ENCODE measurements at places on chromosomes 16 and 17. TPM values are rescaled to one million over a fixed set of nuclear protein-coding genes. Genes with fewer than 3 reads are reported as not detected.

GRCh38 chr17:4712526-4712925 is 2.1 kb downstream of the ARRB2 start:
- DNase-seq = no peak

- DNase-seq = no peak
Measured at GRCh38 chr16:30459456-30459855, 13.1 kb upstream of the ITGAL start.

DNA sequence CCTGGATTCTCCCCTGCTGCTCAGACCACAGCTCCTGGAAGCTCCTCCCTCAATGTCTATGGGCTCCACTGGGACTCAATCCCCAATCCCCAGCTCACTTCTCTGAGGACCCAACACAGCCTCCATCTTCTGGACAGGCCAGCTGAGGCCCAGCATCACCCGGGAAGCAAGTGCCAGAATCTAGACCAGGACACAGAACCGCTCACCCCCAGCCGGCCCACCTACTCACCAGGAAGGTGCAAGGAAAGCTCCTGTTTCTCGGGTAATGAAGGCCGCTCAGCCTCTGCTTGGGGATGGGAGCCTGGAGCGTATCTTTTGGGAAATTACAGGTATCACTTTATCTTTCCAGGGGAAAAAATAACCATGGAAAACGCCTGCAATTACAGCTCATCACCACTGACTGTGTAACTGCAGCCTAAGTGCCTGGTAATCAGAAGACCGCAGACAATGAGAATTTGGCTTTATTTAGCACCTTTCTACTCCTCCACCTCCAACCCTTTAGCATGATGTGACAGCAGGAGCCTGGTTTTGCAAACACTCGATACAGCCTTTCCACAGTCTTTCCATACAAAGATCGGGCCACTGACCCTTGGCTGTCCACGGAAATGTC is 49.6 kb upstream of the RPL38 start:
- no peak for DNase-seq

DNA sequence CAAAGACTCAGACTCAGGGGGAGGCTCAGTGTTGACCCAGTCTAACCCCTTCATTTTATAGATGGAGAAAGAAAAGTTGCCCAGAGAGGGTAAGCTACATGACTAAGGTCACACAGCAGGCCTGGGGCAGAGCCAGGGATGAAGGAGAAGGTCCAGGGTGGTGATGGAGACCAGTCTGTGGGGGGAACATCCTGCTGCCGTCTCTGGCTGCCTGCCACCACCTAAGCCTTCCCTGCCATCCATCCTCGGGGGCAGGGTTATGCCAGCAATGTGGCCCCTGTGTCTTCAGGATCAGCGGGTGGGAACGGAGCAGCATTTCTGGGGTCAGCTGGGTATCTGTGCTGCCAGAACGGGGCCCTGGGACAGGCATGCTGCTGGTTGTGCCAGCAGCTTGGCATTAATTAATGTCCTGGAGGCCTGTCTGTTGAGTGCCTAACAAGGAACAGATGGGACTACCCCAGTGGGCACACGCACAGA is 5.5 kb downstream of the DOK4 start:
- no peak for DNase-seq

DNA sequence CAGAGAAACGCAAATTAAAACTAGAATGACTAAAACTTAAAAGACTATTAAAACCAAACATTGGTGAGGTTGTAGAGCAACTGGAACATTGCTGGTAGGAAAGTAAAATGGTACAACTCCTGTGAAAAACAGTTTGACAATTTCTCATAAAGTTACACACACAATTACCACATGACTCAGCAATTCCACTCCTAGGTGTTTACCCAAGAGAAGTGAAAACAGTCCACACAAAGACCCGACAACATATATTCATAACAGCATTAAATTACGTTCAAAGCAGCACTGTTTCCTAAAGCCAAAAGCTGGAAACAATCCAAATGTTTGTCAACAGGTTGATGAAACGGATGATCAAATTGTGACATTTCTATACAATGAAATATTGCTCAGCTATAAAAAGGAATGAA is 26.5 kb upstream of the ALOX12 start:
- DNase-seq = no peak

DNA sequence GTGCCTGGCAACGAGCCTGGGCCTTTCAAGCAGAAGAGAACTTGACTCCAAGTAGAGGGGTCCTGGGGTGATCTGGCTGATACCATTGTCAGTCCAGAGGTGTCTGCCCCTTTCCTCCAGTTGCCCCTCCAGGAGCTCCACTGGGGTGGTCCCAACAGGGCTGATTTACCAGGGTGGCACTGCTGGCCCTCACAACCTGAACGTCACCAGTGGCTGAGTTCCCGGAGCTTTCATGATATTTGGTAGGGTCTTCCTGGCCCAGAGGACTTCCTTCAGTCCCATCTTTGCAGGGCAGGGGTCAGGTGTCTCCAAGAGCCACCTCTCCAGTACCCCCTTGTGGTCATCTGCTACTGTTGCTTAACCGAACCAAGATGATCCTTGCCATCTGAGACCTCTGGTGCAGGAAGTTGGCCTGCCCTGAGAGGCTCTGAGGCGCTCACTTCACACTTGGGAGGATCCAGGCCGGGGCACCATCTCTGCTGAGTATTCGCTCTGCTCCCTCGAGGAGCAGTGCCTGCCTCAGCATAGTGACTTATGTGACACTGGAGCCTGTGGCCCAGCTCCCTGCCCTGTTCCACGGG is 3.5 kb downstream of the LIMD2 start:
- DNase-seq = peak; percentile 11

DNA sequence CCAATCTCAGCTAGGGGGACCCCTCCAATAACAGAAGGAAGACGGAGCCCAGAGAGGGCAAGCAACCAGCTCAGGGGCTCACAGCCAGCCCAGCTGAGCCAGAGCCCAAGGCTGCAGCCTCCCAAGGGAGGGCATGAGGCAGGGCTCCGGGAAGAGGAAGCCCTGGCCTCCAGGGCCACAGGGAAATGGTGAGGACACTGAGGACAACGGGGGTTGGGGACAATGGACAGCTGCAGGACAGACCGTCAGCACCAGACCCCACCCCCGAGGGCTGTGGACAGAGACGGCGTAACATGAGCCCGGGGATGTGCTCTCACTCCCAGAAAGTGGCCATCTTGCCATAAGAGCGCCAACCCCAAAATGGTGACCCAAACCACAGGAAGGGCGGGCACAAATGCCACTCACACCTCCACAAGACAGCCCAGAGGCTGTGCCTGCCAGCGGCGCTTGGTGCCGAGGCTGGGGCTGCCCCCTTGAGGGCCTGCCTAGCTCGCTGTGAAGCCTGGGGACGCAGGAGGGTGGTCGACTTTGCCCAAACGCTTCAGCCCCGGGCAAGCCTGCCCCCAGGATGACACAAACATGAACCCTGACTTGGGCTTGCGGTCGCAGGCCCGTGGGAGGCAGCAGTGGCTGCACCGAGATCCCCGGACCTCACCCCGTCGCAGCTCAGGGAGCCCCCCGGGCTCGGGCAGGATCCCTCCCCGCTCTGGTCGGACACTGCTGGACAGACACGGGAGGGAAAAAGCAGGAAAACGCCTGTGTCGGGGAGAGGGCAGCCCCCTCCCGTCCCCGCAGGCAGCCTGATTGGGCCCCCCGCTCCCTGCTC is 10.5 kb downstream of the PIMREG start:
- DNase-seq = no peak

DNA sequence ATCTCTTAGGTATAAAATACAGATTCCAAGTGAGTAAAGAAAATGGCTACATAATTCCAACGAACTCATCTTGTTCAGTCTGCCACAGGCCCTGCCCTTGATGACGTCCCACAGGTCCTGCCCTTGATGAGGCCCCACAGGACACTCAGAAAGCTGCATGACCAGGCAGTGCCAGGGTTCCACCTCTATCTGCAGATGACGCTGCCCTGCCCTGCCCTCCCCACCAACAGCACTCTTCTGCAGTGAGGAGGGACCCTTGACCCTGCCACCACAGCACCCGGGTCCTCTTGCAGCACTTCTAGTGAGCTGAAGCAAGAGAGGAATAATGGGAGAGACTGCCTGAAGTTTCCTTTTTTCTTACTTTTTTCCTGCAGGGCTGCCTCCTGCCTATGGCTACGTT is 118.4 kb downstream of the VPS53 start:
- DNase-seq = no peak

DNA sequence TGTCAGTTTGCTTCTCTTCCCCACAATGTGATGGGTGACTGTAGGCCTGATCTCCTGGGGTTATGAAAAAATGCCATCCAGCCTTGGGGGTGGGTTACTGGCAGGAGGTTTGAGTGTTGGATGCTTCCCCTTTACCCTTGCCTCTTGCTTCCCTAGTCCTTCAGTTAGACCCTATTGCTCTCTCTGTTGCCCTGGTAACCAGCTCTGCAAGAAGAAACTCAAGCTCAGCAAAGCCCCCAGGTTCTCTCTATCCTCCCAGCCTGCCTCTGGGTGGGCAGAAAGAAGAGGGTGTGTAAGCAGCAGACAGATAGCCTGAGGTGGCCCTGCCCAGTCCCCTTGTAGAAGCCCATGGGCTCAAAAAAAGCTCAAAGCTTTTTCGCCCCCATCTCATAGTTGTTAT is 2.8 kb upstream of the RAPGEFL1 start:
- no peak for DNase-seq

DNA sequence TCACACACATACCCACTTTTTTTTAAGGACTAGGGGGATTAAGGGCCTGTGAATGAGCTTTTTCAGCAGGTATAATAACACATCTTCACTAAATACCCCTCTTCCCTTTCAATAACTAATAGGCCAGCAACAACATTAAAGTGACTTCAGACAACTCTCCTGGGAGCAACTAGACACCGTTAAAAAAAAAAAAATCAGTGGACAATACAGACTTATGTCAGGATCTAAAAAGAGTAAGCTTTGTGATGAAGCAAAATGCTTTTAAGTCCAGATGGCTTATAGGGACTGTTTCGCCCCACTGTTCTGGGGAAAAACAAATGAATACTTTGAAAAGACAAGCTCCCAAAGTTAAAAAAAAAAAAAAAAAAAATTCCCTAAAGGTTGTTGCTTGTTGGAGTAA is 29.0 kb downstream of the SPAG9 start:
- DNase-seq = no peak

DNA sequence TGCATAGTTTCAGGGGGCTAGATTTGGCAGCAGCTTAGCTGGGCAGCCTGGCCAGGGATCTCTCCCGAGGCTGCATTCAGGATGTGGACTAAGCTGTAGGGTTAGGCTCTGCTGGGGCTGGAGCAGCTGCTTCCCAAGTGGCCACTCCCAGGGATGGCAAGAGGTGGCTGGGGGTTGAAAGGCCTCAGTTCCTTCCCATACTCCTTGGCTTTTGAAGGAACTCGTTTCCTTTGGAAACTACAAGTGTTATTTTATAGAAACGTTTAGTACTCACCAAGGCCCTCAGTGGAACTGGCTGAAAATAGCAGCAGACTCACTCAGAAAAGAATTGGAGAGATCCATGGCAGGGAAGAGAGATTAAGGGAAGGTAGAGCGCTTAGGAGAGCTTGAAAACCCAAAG is 76.4 kb downstream of the WWP2 start:
- DNase-seq = no peak

Gene AIPL1
- total RNA-seq = not detected

DNA sequence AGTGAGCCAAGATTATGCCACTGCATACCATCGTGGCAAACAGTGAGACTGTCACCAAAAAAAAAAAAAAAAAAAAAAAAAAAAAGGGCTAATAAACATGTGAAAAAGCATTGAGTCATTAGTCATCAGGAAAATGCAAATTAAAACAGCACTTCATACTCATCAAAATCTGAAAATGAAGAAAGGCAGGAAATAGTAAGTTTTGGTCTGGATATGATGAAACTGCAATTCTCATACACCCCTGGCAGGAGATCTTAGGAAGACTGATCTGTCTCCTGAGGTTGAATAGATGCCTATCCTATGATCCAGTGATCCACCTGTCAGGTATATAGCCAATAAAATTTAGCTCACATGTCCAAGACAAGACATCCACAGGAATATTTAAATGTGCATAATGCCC is 212.7 kb downstream of the CPPED1 start:
- no peak for DNase-seq

DNA sequence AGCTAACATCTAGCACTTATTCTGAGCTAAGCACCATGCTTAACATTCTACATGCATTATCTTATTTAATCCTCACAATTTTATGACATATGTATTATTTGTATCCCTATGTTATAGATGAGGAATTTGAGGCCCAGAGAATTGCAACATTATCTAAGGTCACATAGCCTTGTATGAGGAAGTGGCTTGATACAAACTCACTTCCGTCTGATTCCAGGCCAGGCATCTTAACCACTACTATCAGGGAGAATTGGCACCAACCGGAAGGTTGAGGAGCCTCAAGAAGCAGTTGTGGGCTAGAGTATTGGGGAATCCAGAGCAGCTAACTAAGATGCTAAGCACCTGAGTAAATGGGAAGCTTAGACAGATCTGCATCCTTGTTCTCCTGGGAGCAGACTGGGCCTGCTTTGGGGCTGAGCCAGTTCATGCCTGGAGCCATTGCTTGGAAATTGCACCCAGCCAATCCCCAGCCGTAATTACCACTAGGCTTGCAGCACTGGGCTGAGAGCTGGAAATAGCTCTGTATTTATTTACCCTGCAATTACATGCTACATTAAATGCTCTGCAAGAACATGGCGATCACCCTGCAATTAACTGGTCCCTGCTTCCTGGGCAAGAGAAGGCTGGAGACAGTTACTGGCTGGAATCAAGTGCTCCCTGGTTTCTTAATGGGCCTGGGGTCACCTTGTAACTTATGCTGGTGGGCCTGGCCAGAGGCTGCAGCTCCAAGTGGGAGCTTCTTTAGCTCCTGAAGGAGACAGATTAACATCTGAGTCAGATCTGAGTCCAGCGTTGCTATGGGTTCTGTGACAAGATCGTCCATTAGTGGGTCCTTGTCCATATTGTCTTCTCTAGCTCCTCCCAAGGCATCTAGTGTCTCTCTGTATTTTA is 273.1 kb upstream of the CCL2 start:
- DNase-seq = no peak

DNA sequence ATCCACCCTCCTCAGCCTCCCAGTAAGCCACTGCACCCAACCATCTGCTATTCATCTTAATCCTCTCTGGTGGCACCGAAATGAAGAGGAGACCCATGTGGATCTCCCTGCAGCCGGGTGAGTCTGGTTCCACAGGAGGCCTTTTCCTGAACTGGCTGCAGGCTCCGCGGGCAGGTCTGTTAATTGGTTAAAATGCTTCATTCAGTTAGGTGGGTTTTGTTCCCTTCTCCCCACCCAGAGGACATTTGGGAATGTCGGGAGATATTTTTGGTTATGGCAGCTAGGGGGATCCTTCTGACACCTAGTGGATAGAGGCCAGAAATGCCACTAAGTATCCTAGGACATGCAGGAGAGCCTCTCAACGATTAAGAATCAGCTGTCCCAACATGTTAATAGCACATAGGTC is 16.7 kb downstream of the C16orf54 start:
- DNase-seq = peak; percentile 47

- no peak for DNase-seq
Measured at GRCh38 chr16:23829454-23829853, 6.3 kb upstream of the PRKCB start.

Gene NATD1
- total RNA-seq = 7.9 TPM

DNA sequence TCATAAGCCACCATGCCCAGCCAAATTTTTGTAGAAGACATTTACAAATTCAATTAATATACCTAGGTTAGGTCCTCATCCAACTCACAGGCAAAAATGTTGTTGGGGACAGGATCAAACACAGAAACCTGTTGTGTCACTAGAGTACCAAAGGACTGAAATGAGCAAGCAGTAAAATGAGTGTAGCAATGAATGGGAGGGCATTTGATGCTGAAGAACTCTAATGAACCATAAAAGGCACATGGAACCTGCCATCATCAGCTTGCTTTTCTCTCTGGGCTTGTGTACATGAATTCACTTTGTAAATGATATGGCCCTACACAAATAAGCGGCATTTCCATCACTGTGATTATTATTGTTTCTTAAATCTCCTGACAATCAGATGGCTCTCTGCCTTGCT is 17.8 kb downstream of the USP31 start:
- no peak for DNase-seq

- DNase-seq = no peak
Measured at GRCh38 chr17:31522987-31523495, 131.6 kb downstream of the RAB11FIP4 start.
